Activated naive CD4-positive, alpha-beta T cell treated with anti-CD3 and anti-CD28 coated beads, Interleukin-2, amount 50 U/mL, for 72 hours (primary cell): ENCODE measurements at places on chromosomes 4 and X. TPM values are rescaled to one million over a fixed set of nuclear protein-coding genes. Genes with fewer than 3 reads are reported as not detected.

SPARCL1 gene
- total RNA-seq, result not detected

USP38 gene
- total RNA-seq, result 19.4 TPM

RAB39B gene
- 8.3 TPM for total RNA-seq

SH2D1A gene
- total RNA-seq, result 30.5 TPM

GJB1 gene
- total RNA-seq, result not detected

GYG2 gene
- total RNA-seq, result not detected

YIPF7 gene
- total RNA-seq, result not detected

HELT gene
- total RNA-seq, result not detected

S100G gene
- not detected for total RNA-seq

CXXC4 gene
- not detected for total RNA-seq

CT45A3 gene
- total RNA-seq, result not detected

NOX1 gene
- total RNA-seq, result not detected

- no peak for DNase-seq
Observed at GRCh38 chrX:105297041-105297440, 76.5 kb upstream of the TEX13A start.

DNA sequence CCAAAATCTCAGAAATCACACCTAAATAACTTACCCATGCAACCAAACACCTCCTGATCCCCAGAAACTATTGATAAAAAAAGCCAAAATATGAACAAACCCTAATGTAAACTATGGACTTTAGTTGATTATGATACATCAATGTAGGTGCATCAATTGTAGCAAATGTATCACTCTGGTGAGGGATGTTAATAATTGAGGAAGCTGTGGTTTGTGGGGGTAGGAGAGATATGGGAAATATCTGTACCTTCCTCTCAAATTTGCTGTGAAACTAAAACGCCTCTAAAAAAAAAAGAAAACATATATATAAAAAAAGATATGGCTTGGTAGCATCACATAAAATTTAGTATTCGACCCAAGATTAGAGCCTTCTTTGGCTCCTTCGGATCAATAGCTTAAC lies 144.3 kb upstream of the CPEB2 start:
- DNase-seq, result no peak

- DNase-seq, result no peak
Observed at GRCh38 chr4:56426273-56426672, 9.1 kb downstream of the PPAT start.

- DNase-seq, result no peak
Observed at GRCh38 chr4:41134581-41134980, 79.8 kb downstream of the APBB2 start.

GRCh38 chrX:149916745-149917392 lies 12.5 kb upstream of the HSFX4 start:
- no peak for DNase-seq

DNA sequence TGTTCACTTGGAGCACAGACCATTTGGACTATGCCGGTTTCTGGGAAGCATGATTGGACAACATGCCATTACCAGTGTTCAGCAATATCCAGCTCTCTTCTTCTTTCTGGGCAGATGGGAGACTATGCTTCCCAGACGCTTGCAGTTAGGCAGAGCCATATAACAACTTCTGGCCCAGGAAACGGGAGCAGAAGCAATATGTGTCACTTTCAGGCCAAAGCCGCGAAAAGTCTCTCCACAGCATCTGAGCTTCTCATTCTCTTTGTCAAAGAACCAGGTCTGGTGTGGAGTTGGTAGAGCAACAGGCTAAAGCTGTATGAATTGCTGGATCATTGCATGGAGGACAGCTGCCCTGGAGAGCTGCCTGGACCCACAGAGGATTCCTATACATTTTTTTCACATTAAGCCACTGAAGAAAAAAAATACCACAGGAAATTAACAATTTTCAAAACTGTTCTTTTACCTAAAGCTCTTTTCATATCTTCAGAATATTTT lies 131.4 kb upstream of the FRG1 start:
- no peak for DNase-seq

GRCh38 chr4:85953651-85954018 lies 406.2 kb downstream of the MAPK10 start:
- DNase-seq, result no peak

DNA sequence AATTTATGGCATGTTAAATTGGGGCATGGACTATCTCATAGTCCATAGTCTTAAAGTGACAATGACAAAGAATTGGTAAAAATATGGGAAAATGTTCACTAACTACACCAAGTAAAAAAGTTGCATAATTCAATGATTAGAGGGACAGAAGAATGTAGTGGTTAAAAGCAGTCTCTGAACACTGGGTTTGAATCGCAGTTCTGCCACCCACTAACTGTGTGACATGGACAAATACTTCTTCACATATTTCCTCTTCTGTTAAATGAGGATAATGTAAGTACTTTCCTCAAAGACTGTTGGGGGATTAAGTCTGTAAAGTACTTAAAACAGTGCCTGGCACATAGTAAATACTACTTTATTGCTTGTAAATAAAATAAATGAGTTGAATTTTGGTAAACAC lies 15.3 kb downstream of the COQ2 start:
- no peak for DNase-seq

DNA sequence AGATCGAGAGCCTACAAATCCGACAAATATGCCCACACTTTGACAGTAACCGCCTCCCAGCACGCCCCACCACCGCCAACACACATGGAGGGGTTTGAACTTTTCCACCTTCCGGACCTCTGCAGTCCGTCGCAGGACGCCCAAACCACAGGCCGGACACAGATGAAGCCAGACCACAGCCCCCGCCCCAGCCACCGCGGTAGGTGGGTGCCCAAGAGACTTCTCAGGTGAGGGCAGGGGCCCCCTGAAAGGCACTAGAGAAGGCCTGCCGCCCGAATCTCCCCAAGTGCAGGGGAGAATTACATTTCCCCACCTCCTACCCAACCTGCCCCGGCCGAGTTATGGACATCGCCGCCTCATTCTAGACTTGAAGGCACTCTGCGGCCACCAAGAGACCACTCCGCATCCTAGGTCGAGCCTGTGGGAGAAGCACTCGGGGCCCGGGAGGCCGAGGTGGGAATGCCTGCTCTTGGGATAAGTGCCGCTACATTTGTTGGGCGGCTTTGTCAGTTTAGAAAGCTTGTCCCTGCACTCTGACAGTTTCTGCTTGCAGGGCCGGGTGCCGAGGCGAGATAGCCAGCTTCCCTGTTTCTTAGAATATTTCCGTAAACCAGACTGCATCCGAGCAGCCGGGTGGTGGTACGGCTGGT lies 21.5 kb downstream of the HAND2 start:
- no peak for DNase-seq

GRCh38 chr4:168550064-168550766 lies 53.4 kb downstream of the PALLD start:
- DNase-seq, result no peak

GRCh38 chr4:109075621-109076020 lies 226.8 kb downstream of the COL25A1 start:
- DNase-seq, result no peak

DNA sequence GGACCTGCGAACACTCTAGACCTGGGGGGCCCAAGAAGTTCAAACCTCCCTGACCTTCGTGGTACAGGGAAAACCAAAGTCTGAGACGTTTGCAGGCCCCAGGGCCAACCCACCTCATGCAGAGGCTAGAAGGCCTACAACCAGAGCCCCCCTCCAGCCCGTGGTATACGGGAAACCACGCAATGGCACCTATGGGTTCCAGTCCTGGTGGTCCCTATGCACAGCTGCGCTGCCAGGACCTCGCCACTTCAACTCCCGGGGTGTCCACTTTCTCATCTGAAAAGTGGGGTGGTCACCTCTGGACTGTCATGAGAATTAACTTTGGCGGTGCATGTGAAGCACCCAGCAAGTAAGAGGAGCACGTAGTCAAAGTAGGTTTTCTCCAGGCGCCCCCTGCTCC lies 8.4 kb upstream of the MSX1 start:
- no peak for DNase-seq

DNA sequence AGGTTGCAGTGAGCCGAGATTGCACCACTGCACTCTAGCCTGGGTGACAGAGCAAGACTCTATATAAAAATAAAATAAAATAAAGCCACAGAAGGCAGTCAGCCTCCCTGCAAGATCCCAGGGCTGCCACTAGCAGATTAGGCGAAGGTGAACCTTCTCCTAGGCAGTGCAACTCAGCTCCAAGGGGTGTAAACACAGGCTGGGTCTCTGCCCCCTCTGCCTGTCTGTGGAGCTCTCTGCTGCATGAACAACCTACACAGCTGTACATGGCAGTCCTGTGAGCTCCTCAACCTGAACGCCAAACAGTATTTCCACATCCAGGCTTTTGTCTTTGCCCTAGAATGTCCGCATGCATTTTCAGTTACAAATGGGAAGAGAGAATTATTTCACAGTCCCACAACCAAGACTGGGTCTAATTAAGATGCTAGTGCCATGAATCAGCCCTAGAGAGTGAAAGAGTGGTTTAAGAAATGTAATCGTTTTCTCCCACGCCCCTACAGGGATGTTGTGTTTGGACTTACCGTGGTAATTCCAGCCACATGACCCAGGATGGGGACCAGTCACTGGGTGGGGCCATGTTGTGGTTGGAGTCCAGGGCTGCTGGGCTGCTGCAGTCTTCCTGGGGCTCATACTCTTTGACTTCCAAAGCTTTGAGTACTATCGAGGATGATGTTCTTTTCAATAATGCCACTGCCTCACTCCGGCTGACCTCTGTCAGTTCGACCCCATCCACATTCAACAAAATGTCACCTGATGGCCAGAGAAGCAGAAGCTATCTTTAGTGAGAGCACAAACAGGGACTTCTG lies 99.0 kb downstream of the FIP1L1 start:
- DNase-seq, result no peak

DNA sequence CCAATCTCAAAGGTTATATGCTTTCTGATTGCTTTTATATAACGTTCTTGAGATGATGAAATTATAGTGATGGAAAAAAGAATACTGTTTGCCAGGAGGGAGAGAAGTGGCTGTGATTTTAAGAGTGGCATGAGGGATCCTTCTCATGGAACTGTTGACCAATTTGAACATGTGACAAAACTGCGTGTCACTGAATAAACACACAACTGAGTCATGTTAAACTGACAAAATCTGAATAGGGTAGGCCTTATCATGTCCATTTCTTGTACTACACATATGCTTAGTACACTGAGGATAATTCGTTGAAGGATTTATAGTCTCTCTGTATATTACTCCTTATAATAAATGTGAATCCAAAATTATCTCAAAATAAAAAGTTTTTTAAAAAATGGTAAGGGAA lies 22.2 kb upstream of the HSPA4L start:
- DNase-seq, result no peak

- DNase-seq, result no peak
Observed at GRCh38 chr4:129111919-129112318, 16.0 kb downstream of the C4orf33 start.

DNA sequence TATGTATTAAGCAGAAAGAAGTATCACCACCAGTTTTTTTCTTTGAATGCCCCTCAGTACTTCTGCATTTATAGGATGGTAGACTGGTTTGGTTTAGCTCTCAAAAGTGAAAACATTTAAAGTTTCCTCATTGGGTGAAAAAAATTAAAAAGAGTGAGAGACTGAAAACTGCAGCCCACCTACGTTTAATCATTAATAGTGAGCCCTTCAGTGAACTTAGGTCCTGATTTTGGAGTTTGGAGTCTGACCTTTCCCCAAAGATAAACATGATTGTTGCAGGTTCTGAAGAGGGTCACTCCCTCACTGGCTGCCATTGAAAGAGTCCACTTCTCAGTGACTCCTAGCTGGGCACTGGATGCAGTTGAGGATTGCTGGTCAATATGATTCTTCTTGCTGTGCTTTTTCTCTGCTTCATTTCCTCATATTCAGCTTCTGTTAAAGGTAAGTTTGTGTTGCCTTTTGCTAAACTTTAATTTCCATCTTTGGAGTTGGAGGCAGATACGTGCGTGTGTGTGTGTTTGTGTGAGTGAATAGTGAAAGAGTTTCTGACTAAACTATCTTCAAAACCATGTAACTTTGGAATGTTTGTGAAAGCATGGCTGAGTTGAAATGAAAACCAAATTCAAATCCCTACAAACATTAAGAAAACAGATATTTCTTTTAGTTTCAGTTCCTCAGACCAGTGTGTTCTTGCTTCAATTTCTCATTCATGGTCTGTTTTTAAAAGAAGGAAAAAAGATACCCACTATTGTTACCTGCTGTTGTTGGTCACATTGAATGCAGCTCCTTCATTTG lies at the start of gene MTTP:
TSS of gene MTTP (plus strand) at position 295 of the 795 bp plus-strand sequence. CDS start at position 381, 86 bp downstream.
- DNase-seq, result no peak

DNA sequence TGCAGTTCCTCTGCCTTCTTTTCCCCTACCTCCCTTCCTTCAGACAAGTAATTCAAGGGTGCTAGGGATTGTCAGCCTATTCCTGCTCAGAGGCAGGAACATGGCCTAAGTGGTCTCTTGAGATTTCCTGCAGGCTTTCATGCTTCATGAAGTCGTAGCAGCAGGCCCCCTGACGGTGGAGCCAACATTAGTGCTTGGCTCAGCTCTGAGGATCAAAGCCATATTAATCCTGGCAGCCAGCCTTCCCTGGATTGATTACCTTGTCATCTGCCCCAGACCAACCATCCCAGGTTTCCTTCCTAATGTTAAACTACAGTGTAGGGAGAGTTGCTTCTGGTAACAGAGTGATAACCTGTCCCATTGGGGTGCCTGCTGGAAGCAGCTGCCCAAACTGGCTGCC lies 84.1 kb downstream of the SLC16A2 start:
- no peak for DNase-seq

DNA sequence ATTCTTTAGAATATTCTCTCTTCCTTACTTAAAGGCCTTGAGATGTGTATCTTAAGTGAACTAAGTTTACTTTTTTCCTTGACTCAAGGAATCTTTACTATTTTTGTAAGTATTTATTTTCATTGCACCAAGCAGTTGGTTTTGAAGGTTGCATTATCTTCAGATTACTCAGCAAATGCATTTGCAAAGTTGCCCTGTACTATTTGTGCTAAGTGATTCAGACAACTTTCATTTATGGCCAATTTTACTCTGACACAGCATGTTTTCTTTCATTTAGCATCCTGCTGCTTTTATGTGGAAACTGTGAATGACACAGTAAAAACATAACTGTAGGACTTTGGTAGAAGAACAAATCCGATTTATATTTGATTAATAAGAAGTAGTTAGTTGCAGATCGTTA lies 191.0 kb downstream of the CCSER1 start:
- no peak for DNase-seq

GRCh38 chr4:111283066-111283677 lies 660.3 kb upstream of the PITX2 start:
- no peak for DNase-seq

GRCh38 chr4:140251571-140251970 lies 97.6 kb upstream of the MAML3 start:
- DNase-seq, result no peak

DNA sequence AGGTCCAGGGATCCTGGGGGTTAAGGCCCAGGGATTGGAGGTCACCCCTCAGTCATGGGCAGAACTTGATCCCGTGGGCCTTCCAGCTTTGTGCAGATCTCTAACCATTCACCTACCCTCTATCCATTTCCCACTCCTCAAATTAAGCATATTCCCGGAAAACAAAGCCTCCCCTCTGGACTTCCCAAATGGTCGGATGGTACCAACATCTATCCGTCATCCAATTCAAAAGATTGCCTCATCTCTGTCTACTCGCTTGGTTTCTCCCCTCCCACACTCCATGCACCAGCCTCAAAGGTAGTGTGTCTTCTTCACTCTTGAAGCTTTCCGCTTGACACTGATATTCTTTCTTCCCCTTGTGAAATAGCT lies 473 bp upstream of the BCLAF3 start:
- no peak for DNase-seq
